ENCODE measurements at places on chromosomes 11 and 22.

GRCh38 chr11:650482-650881 lies 13.4 kb downstream of the DRD4 start:
- no peak for DNase-seq

DNA sequence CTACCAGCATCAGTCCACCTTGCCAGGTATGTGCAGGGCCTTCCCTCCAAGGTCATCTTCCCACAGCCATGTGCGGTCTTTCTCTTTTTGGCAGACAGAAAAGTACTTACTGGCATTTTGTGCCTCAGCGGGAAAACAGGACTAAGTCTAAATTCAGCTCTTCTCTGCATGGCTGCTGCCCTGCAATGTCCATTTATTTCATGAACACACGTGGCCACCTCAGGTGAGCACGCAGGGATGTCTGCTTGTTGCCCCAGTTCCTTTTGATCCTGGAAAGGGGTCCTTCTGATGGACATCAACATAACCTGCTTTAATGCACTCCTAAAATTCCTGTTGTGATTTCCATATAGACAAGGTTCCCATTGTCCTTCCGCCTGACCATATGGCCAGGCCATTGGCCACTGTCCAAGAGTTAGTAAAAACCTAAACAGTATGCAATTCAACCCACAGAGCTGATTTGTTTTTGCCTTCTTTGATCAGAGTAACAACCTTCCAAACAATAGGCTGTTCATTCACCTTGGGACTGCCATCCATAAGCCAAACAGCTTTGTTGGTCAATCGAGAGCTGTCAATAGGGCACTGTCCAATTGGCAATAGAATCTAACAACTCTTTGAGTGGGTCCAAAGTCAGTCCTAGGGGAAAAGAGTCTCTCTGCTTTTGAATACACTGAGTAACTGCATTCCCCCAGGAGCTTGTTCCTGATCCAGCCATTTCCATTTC lies 5.9 kb downstream of the TREH start:
- DNase-seq, result peak; percentile 25

DNA sequence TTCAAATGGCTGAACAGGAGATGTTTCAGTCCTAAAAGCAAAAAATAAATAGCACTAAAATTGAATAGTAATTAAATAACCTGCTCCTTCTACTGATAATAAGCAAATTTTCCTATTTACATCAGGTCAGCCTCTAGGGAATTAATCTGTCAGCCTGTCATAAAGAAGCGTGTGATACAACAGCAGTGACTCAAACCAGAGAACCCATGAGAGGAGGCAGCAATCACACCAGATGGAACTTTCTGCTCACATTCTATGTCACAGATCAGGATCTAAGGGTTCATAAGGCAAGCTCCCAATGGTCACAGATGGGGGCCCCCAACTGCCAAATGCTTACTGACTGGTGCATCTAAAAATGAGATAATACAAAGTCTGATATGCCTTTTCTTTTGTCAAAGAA lies 41.1 kb downstream of the RBFOX2 start:
- DNase-seq, result no peak

- DNase-seq, result no peak
These were observed 11.4 kb downstream of the SLC6A5 start for GRCh38 chr11:20610825-20611224.

All from activated naive CD4-positive, alpha-beta T cell treated with anti-CD3 and anti-CD28 coated beads, Interleukin-2, amount 50 U/mL, for 72 hours (primary cell).